Thyroid gland (tissue), 4 donors: ENCODE measurements at places on chromosomes 7 and 10.

DNA sequence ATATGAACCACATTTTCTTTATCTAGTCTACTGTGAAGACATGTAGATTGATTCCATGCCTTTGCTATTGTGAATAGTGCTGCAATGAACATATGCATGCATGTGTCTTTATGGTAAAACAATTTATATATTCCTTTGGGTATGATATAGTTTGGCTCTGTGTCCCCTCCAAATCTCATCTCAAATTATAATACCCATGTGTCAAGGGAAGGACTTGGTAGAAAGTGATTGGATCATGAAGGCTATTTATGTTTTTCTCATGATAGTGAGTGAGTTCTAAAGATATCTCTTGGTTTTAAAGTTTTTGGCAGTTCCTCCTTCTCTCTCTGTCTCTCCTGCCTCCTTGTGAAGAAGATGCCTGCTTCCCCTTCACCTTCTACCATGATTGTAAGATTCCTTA is 248.7 kb downstream of the GPR37 start:
- H3K27ac ChIP-seq, result no peak overlapping the region
- H3K27me3 ChIP-seq, result no peaks in the 10 kb centered on the region
- DNase-seq, result no peak

GRCh38 chr10:100146875-100147650 is 38.8 kb downstream of the ERLIN1 start:
- H3K27me3 ChIP-seq, result no peaks in the 10 kb centered on the region
- H3K4me1 ChIP-seq, result no peaks in the 10 kb centered on the region

DNA sequence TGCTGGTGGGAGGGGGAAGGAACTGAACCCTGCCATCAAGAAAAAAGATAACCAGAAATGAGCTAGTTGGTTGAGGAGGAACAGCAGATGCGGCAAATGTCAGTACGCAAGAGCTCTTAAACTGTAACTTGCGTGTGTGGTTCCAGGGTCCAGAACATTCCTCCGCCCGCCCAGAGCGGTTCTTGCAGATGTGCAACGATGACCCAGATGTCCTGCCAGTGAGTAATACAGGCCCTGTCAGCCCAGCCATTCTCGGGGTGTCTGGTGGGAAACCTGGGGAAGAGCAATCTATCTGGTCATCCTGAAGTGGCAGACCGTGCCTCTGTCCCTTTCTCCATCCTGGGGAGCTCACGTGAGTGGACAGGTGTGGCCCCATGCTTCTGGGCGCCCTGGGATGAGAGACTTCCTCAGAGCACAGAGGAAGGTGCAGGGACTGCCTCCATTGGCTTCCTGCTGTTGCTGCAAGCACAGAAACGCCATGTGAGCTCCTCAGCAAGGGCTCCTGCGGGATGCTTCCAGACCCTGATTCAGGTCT is 50.5 kb upstream of the ZMIZ2 start:
- H3K4me3 ChIP-seq, result no peak overlapping the region
- H3K36me3 ChIP-seq, result peaks cover 63% of the 10 kb centered on the region
- H3K27ac ChIP-seq, result no peak overlapping the region
- H3K4me1 ChIP-seq, result peaks cover 29% of the 10 kb centered on the region
- H3K27me3 ChIP-seq, result no peaks in the 10 kb centered on the region

DNA sequence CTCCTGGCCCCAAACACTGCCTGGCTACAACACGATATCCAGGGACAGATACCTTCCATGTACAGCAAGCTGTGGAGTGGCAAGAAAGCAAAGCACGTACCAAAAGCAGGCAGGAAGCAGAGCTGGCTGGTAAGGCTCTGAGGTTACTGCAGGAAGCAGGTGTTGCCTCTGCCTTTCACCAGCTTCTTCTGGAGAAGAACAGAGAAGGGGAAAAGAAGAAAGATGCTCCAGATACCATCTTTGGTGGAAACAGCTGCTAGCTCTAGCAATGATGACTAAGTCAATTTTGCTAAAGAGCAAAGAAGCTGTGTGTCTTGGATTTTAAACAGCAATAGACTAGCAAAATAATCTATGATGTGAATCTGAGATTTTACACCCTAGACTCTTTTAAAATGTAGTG is 34.9 kb upstream of the PRSS1 start:
- no peaks in the 10 kb centered on the region for H3K36me3 ChIP-seq
- DNase-seq, result no peak
- no peaks in the 10 kb centered on the region for H3K27me3 ChIP-seq

DNA sequence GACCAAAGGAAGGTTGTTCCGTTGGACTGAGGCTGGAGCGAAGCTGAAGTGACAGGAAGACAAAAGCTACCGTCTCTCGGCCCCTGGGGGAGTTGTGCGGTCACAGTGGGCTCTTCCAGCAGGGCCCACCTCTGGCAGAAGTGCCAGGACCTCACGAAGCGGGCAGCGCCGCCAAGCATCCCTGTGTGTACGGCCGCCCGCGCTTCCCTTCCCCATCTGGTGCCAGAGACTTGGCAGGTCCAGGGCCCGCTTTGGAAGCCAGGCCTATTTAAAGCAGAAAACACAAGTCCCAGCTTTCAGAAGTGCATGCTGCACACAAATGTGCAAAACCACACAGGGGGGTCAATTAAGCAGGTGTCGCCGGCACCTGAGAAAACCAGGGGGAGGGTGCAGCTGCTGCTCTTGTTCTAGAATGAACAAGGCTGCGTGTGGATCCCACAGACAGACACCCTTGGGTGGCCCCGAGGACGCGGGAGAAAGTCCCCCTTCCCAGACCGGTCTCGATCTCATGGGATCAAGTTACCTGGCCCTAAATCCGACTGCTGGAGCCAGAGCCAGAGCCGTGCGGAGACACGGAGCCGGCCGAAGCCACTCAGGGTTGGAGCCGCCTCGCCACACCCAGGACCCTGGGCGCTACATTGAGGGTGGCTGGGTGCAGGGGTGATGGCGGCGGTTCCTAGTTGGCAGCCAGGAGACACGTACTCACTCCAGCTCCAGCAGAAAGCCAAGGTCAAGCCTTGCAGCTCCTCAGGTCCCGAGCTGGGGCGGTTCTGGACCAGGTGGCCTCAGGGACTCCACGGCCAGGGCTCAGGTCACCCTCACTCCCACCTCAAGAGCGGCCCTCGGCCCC is 51.8 kb upstream of the PPP2R2D start:
- no peaks in the 10 kb centered on the region for H3K36me3 ChIP-seq
- no peaks in the 10 kb centered on the region for H3K4me1 ChIP-seq

- H3K36me3 ChIP-seq, result no peaks in the 10 kb centered on the region
- no peak for DNase-seq
- no peak overlapping the region for H3K27ac ChIP-seq
- H3K4me1 ChIP-seq, result no peaks in the 10 kb centered on the region
Measured at GRCh38 chr7:47419471-47419870, 162.4 kb downstream of the TNS3 start.

- H3K27me3 ChIP-seq, result no peaks in the 10 kb centered on the region
- no peaks in the 10 kb centered on the region for H3K36me3 ChIP-seq
- H3K27ac ChIP-seq, result no peak overlapping the region
- DNase-seq, result no peak
- H3K4me3 ChIP-seq, result no peak overlapping the region
Measured at GRCh38 chr7:66867198-66867790, 53.7 kb upstream of the TMEM248 start.

GRCh38 chr10:5514226-5514850 is 10.4 kb upstream of the CALML3 start:
- H3K27ac ChIP-seq, result no peak overlapping the region
- H3K4me3 ChIP-seq, result no peak overlapping the region
- no peak for DNase-seq
- no peaks in the 10 kb centered on the region for H3K4me1 ChIP-seq
- no peaks in the 10 kb centered on the region for H3K27me3 ChIP-seq
